Jurkat, Clone E6-1 (cell line): ENCODE measurements at places on chromosomes 3 and 15.

GRCh38 chr3:140845882-140846281 is 95.8 kb upstream of the SLC25A36 start:
- peak; percentile 37 for DNase-seq

- DNase-seq: peak; percentile 75
Measured at GRCh38 chr15:93418566-93418965, 329.6 kb upstream of the RGMA start.

DNA sequence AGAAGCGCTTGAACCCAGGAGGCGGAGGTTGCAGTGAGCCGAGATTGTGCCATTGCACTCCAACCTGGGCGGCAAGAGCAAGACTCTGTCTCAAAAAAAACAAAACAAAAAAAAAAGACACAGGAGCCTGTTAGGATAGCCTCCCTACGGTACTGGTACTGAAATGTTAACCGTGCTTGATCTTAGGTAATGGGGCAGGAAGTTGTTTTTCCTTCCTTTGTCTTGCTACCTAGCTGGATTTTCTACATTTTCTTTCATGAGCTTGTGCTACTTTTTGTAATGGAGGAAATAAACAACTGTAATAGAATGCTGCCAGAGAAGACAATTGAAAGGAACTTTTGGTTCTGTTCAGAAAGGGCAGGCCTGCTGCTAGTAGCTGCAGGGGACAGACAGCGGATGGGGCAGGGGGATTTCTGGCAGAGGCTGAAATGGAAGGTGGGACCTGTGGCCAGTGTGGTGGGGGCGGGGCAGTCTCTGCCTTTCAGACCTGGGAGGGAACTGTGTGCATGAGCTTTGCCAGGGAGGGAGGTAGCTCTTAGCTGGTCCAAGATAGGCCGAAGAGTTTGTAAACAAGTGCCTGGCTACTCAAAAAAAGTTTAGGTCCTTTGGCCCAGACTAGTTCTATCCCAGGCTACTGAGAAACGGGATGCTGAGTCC is 49.0 kb upstream of the SEMA4B start:
- DNase-seq: no peak

- DNase-seq: no peak
Measured at GRCh38 chr15:64842986-64843561, 1.4 kb downstream of the PLEKHO2 start.

DNA sequence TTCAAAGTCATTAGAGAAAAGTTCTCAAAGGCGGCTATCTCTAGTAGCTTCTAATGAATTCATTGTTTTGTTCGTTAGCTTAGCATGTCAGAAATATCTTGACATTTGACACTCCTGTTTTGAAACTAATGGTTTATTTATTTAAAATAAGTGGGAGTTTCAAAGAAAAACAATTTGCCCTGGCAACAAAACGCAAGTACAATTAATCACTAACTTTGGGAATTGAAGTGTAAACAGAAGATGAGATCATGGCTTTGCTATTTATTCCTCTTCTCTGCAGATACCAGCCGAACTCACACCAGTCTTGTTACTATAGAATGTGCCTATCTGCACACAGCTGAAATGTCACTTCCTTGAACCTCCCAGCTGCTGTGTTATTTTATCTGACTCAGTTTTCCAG is 27.5 kb downstream of the MASP1 start:
- no peak for DNase-seq

DNA sequence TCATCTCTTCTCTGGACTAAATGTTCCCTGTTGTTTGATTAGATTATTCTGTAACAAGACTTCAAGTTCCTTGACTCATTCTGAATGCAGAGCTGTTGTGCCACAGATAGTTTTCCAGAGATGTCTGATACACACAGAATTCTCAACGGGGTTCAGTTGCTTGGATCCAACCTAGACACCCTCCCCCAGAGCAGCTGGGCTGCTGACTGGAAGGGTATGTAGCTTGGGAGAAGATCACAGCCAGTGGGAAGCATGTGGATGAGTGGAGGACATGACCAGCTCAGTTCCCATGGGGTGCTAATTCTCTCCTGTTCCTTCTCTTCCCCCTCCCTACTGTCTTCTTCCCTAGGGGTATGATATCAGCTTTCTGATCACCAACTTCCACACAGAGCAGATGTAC is 6.6 kb upstream of the TTLL3 start:
- DNase-seq: no peak

DNA sequence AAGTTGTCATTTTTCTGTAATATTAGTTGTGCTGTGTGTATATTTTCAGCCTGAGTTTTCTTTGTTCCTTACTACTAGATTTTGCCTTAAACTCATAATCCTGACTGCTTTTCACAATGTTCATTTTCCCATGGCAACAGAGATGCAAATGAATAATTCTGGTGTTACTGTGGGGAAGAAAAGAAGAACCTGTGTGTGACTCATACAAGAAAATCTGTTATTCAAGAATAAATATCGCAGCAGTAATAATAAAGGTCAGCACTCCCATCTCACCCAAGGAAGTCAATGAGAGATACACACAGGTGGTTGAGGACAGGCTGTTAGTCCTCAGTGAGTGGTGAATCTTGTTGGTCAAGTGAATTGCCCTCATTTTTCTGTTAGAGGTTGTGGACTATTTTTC is 656.6 kb upstream of the NAALADL2 start:
- DNase-seq: no peak

DNA sequence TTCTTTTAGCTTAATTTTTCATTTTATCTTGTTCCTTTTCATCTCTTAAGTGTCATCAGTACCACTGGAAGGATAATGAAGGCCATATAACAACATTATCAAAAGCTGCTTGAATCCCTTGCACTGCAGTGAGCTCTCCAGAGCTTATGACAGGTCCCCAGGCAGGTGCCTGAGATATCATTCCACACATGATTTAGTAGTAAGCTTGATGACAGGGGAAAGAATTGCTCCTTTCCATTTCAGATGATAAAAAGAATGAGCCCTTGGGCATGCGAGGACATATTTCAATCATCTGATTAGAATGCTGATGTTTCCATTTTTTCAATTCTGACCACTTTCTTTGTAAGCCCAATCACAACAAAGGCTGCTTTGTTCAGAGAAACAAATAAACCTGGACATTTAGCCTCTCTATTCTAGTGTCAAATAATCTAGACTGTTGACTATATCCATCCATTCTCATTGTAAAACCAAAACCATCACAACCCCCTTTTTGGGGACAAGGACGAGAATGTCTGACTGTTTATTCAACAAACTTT is 567.8 kb downstream of the IGSF11 start:
- DNase-seq: no peak
